ENCODE measurements at places on chromosomes 1 and 21.

DNA sequence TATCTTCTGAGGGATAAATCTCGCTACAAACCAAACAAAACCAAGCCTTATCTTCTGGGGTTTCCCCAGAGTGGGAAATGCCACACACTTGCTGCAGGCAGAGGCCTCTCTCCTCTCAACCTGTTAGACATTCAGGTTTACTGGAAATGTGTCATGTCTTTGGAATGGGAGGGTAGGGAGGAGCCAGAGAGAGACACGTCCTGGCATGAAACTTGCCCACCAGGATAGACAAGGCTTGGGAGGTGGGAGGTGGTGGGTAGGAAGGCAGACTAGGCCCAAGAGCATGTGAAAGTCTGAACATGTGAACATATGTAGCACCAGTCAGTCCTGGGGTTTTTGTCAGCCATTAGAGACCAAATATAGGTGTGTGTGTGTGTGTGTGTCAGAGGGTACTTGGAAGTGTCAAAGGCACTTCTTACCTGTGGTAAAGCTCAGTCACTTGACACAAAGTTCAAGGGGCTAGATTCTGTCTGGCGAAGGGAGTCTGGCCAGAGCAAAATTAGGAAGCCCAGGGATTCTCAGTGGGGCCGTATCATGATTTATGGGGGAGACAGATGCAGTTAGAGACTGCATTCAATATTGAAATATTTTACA is 32.4 kb upstream of the PIGC start:
- no peak for DNase-seq

DNA sequence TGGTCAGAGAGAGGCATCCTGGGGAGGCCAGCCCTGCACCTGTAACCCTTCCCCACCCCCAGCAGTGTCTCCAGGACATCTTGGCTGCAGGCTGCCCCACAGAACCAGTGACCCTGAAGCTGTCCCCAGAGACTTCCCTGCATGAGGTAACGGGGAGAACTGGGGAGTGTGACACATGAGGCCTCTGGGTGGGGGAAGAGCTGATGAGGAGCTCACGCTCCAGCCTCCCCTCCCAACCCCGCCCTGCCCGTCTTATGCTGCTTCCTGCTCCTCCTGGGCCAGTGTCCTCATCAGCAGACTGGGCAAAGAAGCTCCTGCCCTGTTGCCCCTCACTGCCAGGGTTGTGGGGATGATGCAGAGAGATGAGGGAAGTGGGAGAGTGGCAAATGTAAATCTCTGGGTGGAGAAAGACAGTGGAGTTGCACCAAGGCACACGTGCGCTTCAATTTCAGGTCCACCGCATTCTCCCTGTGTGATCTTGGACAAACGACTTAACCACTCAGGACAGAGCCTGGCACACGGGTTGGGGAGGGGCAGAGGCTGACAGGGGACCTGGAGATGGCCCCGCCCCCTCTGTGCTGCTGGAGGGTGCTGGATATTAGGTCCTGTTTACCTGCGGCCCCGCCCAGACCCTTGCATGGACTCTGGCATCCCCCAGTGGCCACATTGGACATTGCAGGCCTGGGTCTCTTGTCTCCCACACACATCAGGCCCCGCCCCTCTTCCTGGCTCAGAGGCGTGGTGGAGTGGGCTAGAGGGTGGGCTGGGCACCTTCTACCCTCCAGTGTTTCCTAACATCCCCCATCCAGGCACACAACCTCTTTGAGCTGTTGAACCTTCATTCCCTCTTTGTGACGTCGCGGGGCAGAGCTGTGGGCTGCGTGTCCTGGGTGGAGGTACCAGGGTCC is 12.3 kb downstream of the CLCNKB start:
- peak; percentile 73 for DNase-seq

DNA sequence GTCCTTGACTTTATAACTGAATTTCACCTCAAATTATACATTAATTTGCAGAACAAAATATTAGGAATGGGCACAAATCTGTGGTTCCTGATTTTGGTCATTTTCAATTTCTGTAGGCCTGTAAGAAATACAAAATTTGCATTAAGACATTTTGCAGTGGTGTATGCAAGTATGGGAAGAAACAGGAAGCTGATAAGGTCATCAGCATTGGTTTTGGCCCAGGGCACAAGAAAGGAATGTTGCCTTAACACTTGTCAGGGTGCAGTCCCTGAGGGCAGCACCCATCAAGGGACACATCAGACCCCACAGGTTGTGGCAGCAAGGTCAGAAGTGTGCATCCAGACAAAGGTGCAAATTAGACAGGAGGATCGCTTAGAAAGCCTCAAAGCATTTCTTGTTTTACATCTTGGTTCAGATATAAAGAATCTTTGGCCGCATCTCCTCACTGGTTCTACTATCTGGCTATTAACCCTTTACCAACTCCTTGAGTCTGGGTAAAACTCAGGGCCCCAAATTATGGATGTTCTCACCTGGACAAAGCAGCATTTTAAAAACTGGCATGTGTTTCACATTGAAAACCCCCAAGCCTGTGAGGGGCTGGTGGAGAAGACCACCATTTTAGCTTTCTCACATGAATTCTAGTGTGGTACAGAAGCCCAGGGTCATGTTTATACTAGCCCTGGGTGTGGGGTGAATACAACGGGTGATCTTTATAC is 182.4 kb downstream of the CDC7 start:
- DNase-seq = no peak

GRCh38 chr1:180632326-180633056 is 669 bp downstream of the XPR1 start:
- DNase-seq = peak; percentile 71

DNA sequence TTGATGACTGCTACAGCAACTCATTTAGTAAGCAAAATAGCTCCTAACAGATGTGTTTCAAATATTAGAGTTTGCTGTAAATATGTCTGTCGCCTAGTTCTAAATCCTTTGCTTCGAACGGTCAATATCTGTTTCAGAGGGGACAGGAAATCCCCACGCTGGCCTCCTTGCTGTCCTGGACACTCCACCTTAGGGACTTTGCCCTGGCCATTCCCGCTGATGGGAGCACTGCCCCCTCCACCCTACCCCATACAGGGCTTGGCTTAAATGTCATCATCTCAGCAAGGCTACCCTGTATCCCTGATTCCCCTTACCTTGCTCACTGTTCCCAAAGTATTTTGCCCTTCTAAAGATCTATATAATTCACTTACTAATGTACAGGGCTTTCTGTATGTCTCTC is 86.1 kb upstream of the HIVEP3 start:
- DNase-seq = no peak

Data from activated naive CD8-positive, alpha-beta T cell treated with anti-CD3 and anti-CD28 coated beads, Interleukin-2, amount 50 U/mL, for 24 hours (primary cell).